ENCODE measurements at places on chromosomes 1 and 21. TPM values are rescaled to one million over a fixed set of nuclear protein-coding genes. Genes with fewer than 3 reads are reported as not detected.

GRCh38 chr1:186875896-186876835, 47.4 kb downstream of the PLA2G4A start:
- no peaks in the 10 kb centered on the region for H3K27me3 ChIP-seq
- H3K27ac ChIP-seq, result no peak overlapping the region
- no peak for DNase-seq
- no peaks in the 10 kb centered on the region for H3K36me3 ChIP-seq
- H3K4me3 ChIP-seq, result no peak overlapping the region

CHD5 gene
- total RNA-seq, result not detected

DNA sequence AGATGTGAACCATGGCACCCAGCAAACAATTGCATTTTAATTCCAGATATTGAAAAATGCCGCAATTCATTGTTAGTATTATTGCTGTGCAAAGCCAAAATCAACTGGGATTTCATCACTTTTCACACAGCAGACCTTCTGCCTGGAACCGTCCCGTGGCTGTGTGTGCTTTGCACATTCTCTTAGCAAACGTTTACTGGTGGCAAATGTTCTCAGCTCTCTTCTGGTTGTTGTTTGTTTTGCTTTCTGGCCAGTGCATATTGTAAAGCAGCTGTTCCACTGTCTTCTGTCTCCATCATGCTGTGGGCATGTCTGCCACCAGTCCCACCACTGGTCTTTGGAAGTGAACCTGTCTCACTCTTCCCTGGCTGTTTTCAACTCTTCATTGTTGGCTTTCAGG, 19.8 kb upstream of the TTLL10 start:
- peaks cover 11% of the 10 kb centered on the region for H3K4me1 ChIP-seq
- H3K27me3 ChIP-seq, result no peaks in the 10 kb centered on the region
- H3K27ac ChIP-seq, result no peak overlapping the region
- no peaks in the 10 kb centered on the region for H3K36me3 ChIP-seq

GRCh38 chr1:11927866-11928592, 1.8 kb upstream of the KIAA2013 start:
- peak overlapping the region; percentile 68 for H3K27ac ChIP-seq
- DNase-seq, result peak; percentile 40
- H3K4me3 ChIP-seq, result no peak overlapping the region

UBXN11 gene
- 5.2 TPM for total RNA-seq

DNA sequence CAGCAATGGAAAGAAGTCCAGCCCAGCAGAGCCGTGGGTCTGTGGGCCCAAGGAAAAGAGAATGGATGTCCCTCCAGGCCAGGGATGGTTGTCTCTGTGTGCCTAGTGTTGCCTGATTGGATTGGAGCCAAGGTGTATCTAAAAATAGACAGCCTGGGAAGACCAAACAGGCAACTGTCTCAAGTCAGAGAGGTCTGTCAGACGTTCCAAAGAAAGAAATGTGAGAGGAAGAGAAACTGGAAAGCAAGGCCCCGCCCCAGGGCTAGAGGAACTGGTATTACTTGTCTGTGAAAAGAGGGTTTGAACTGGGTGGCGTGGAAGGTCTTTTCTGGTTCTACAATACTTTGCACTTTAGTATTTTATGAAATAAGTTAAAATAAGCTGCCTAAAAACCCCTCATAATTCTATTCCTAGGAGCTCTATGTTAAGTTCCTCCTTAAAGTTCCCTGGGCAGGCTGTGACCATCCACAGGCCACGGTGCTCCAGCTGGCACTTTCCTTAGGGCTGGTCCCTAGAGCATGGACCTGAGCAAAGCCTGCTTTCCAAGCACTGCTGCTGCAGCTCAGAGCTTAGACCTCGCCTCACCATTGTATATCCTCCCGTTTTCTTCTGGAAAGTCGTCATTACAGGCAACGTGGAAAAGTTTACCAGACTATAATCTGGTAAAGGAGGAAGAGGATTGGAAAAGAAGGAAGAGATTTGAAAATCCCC, 151.6 kb downstream of the DISC1 start:
- no peaks in the 10 kb centered on the region for H3K27me3 ChIP-seq
- DNase-seq, result peak; percentile 47
- no peak overlapping the region for H3K4me3 ChIP-seq

- no peaks in the 10 kb centered on the region for H3K36me3 ChIP-seq
- peak; percentile 59 for DNase-seq
- peak overlapping the region; percentile 59 for H3K27ac ChIP-seq
- peaks cover 21% of the 10 kb centered on the region for H3K4me1 ChIP-seq
- H3K27me3 ChIP-seq, result no peaks in the 10 kb centered on the region
These were observed 228.9 kb upstream of the TMEM51 start for GRCh38 chr1:14924455-14925331.

- H3K36me3 ChIP-seq, result peaks cover 49% of the 10 kb centered on the region
- peaks cover 14% of the 10 kb centered on the region for H3K4me1 ChIP-seq
- H3K27ac ChIP-seq, result no peak overlapping the region
- no peaks in the 10 kb centered on the region for H3K27me3 ChIP-seq
These were observed 54.6 kb downstream of the LDLRAD2 start for GRCh38 chr1:21866707-21867043.

DNA sequence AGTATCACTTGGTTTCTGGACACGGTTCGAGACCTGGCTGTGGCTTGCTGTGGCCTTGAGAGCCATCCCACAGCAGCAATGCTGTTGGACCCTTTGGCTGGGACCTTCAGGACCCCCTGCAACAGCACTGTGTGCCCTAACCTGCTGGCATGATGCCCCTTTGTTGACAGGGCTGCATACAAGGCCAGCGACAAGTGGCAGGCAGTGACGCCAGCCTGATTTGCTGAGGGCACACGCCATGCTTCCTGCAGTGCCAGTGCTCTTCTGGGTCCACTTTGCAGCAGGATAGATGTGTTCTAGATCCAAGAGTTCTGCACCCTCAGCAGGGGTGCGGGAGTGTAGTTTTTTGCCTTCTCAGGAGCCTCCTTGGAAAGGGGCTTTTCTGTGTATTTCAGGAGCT, 32.8 kb downstream of the COQ8A start:
- no peak overlapping the region for H3K4me3 ChIP-seq
- no peaks in the 10 kb centered on the region for H3K36me3 ChIP-seq
- H3K27me3 ChIP-seq, result no peaks in the 10 kb centered on the region
- no peak overlapping the region for H3K27ac ChIP-seq

DNA sequence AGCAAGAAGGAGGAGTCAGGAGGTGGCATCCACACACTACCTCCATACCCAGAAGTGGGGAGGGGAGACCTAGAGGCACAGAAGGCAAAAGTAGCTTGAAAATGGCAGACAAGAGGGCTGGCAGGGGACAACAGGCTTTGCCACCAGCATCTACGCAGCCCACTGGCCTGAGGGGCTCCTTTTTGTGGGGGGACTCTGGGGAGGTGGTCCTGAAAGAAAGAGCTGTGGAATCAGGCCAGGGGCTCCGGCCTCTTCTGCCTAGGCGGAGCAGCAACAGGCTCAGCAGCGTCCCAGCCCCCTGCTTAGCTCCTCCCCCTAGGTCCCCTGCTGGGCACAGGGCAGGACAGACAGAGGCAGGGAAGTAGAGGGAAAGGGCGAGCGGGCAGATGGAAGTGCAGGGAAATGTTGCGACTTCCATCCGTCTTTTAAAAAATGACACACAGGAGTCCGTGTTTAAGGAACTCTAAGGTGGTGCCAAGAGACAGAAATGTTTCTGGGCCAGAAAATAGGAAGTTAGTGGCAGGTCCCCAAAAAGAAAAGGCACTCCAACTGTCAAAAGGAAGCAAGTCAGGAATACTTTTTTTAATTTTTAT, 10.0 kb upstream of the LEFTY2 start:
- H3K36me3 ChIP-seq, result no peaks in the 10 kb centered on the region
- no peak for DNase-seq
- no peak overlapping the region for H3K4me3 ChIP-seq
- peaks cover 44% of the 10 kb centered on the region for H3K27me3 ChIP-seq
- H3K27ac ChIP-seq, result no peak overlapping the region

DNA sequence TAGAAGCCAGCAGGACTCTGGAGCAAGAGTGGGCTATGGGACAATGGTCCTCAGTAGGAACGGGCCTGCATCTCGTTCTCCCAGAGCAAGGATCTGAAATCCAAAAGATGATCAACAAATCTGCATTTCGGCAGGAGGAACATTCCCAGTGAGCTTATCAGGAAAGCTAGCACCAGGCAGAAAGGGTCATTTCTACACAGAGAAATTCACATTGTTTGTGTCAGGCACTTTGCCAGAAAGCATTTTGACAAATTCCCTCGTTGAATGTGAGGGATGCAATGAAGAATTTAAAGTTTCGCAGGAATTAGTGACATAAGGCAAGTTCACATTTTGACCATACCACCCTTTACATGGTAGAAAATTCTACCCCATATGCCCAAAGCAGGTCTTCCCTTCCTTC, 31.6 kb upstream of the ETS2 start:
- no peak overlapping the region for H3K4me3 ChIP-seq
- H3K27ac ChIP-seq, result peak overlapping the region; percentile 92
- no peak for DNase-seq
- no peaks in the 10 kb centered on the region for H3K27me3 ChIP-seq
- no peaks in the 10 kb centered on the region for H3K36me3 ChIP-seq

- H3K27me3 ChIP-seq, result 0 out of 2 replicates have a peak, but pooled peaks cover 2% of the 10 kb centered on the region
- H3K27ac ChIP-seq, result no peak overlapping the region
- DNase-seq, result peak; percentile 50
These were observed 54.5 kb downstream of the C8B start for GRCh38 chr1:56911098-56911938.

DNA sequence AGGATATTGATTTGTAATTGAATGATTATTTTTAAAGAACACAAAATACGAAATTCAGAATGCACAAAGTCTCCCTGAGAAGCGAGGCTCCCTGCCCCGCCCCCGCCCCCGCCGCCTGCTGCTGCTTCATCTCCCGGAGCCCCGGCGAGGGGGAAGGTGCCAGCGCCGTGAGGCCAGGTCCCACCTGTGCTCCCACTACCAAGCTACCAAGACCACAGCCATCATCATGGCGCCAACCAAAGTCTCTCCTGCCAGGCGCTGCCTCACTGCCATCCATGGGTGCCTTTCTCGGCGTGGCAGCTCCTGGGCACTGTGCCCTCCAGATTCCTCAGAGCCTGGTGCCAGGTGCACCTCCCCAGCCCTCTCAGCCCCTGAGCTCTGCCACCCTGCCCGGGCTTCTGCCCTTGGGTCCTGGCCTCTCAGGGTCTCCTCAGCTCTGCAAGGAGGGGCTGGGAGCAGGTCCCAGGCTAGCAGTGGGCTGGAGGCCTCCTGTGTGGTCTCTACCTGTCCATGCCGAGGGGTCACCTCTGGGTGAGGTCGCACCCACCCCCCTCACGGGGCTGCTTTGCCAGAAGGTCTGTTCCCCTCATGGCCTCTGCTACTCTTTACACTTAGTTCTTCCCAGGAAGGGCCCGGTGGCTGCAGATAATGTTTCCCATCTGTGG, 29.4 kb upstream of the TTC34 start:
- DNase-seq, result no peak
- H3K4me3 ChIP-seq, result no peak overlapping the region
- no peaks in the 10 kb centered on the region for H3K36me3 ChIP-seq
- H3K27me3 ChIP-seq, result no peaks in the 10 kb centered on the region

GRCh38 chr21:30189773-30190172, 23.2 kb upstream of the CLDN17 start:
- H3K4me3 ChIP-seq, result no peak overlapping the region
- H3K4me1 ChIP-seq, result no peaks in the 10 kb centered on the region
- no peak overlapping the region for H3K27ac ChIP-seq

GRCh38 chr1:209840611-209841010, 12.8 kb downstream of the UTP25 start:
- H3K27me3 ChIP-seq, result no peaks in the 10 kb centered on the region
- H3K4me3 ChIP-seq, result no peak overlapping the region
- peaks cover 43% of the 10 kb centered on the region for H3K36me3 ChIP-seq

LCE2A gene
- not detected for total RNA-seq

DNA sequence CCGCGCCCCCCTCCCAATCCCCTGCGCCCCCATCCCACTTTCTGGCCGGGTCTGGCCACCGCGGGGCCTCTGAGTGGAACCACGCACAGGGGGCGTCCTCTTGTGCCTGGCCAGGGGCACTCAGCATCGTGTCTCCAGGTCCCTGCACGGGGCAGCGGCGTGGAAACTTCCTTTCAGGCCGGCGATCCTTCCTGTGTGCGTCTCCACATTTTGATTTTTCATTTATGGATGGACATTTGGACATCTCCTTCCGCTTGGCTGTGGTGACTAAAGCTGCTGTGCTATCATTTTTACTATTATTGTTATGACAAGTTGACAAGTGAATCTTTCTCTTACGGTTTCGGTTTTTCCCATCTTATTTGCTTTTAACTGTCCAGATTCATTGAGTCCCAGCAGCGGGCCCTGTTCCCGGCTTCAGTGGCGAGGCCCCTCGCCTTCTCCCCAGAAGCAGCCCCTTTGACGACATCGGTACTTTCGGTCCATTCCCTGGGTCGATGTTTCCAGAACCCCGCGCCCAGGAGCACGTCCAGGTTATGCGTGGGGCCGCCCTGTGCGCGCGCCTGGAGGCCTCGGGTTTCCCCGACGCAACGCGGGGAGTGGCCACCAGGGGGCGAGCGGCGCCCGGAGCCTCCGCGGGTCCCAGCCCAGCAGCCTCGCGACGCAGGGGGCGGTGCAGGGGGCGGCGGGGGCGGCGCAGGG, 12.4 kb upstream of the SLC19A1 start:
- H3K27ac ChIP-seq, result peak overlapping the region; percentile 56
- H3K36me3 ChIP-seq, result no peaks in the 10 kb centered on the region
- no peaks in the 10 kb centered on the region for H3K27me3 ChIP-seq

RXFP4 gene
- total RNA-seq, result not detected
